ENCODE measurements at places on chromosomes 5 and 9.

DNA sequence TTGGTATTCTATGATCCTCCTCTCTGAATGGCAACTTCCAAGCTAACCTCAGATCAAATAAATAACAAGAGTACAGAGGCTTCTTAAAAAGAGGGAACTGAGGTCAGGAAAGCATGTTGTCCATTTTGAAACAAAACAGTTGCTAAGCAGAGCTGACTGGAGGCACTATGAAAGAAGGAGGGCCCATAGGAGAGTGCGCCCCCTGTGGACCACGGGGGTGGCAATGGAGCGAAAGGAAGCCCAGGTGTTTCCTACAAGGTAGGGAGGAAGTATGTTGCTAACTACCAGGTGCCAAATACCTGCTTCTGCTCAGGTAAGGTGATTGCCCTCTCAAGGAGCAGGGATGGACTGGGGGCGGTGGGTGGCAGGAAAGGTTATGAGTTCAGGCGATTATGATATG, 101.8 kb upstream of the MAST4 start:
- DNase-seq: no peak

GRCh38 chr5:114266374-114266773, 95.5 kb upstream of the KCNN2 start:
- no peak for DNase-seq

- no peak for DNase-seq
These were observed 37.9 kb upstream of the PPP2CA start for GRCh38 chr5:134263801-134264200.

- DNase-seq: no peak
These were observed 467 bp downstream of the C9orf78 start for GRCh38 chr9:129834489-129835127.

- no peak for DNase-seq
These were observed 19.1 kb upstream of the JADE2 start for GRCh38 chr5:134506054-134507039.

DNA sequence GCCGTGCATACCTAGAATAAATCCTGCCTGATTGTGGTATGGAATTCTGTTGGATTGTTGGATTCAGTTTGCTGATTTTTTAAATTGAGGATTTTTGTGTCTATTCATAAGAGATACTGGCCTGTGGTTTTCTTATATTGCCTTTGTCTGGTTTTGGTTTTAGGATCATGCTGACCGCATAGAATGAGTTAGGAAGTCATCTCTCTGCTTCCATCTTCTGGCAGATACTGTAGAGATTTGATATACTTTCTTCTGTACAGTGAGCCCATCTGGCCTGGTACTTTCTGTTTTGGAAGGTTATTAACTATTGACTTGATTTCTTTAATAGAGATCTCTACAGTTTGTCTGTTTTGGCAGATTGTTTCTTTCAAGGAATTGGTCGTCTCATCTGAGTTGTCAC, 14.7 kb downstream of the CEP72 start:
- no peak for DNase-seq

DNA sequence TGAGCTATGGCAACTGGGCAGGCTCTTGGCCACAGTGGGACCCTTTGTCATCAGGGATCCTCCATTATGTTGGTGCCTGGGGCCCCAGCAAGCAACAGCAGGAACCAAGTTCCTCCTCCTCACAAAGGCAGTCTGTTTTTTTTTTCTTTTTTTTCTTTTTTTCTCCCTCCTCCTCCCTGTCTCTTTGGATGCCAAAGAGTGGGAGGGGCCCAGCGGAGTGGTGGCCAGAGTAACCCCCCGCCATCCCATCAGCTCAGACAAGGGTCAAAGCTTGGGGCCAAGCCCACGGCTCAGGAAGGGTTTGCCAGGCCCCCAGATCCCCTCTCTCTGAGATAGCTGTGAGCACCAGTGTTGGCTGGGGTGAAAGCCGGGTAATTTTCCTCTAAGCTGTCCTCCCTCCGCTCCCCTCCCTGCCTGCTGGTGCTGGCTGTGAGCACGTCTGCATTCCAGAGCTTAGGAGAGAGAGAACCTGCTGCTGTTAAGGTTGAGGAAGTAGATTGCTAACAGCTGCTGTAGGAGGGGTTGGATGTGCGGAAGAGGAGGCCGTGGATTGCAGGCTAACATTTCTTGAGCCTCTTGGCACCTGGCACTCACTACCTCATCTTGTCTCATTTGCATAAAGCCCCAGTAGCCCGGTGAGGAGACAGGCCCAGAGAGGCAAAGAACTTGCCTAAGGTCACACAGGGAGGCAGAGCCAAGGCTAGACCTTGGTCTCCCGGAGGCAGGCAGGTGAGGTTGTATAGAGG, 21.2 kb downstream of the GSN start:
- no peak for DNase-seq

DNA sequence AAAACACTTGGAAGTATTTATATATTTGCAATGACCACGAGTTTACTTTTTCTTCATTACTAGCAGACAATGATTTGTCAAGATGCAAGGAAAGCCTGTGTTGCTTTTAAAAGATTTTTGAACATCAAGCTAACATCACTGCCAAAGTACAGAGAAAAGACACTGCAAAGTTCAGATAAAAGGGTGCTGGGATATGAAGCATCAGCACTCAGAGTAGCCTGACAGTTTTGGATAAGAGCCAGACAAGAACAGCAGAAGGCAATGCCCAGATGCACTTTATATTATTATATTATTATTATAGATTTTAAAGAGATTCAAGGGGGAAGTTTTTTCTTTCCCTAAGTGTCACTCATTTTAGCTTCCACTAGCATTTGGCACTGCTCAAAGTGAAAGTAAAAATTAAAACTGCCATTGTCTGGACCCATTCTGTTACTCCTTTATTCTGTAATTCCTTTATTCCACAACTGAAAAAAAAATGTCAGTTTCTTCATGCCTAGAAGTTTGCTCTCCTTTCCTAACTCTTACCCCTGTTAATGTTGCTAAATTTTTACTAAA, 240.6 kb downstream of the EFNA5 start:
- DNase-seq: no peak

DNA sequence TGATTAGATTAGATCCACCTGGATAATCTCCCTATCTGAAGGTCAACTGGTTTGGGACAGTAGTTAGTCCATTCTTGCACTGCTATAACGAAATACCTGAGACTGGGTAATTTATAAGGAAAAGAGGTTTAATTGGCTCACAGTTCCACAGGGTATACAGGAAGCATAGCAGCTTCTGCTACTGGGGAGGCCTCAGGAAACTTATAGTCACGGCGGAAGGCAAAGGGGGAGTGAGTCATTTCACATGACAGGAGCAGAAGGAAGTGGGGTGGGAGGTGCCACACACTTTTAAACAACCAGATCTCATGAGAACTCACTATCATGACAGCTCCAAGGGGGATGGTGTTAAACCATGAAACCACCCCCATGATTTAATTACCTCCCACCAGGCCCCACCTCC, 9.9 kb downstream of the C9orf40 start:
- no peak for DNase-seq

DNA sequence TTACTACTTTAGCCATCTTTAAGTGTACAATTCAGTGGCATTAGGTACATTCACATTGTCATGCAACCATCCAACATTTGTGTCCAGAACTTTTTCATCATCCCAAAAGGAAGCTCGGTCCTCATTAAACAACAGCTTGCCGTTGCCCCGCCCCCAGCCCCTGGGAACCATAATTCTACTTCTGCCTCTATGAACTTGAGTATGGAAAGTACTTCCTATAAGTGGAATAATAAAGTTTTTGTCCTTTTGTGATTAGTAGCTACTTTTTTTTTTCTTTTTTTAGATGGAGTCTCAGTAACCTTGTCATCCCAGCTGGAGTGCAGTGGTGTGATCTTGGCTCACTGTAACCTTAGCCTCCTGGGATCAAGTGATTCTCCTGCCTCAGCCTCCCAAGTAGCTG, 5.0 kb downstream of the GBGT1 start:
- no peak for DNase-seq

- DNase-seq: no peak
These were observed 88.9 kb upstream of the PRR16 start for GRCh38 chr5:120375248-120375647.

DNA sequence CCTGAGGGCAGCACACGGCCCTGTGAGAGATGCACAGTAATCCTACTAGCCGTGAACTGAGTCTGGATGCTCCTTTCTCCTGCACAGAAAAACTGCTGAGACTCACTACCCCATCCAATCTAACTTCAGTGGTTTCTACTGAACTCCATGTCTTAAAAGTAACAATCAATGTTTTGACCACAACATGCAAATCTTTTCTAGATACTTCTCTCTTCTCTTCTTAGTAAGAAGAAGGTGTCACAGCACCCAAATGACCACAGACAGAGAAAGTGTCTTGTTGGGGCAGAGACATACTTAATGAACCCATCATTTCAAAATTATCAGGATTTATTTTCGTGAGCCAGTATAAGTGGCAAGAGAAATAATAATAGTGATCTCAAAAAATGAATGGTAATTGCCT, 285.8 kb upstream of the MEF2C start:
- no peak for DNase-seq

- DNase-seq: no peak
These were observed 213.5 kb downstream of the GLIS3 start for GRCh38 chr9:4086119-4087090.

DNA sequence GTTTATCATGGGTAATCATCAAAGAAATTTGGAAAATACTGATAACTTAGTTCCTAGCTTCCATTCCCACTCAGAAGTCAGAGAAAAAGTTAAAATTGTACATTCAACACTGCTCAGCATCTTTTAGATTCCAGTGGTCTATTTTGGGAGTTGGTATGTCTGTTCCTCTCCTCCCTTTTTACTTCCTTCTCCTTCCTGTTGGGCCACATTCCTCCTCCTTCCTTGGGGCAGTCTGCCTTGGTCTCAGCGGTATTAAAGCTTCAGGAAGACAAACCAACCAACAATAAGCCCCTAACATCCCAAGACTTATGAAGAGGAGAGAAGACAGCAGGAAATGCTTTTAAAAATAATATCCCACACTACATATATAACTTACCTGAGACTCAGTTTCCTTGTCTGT, 49.9 kb upstream of the SSBP2 start:
- DNase-seq: no peak

- no peak for DNase-seq
These were observed 69.7 kb downstream of the TRIO start for GRCh38 chr5:14212838-14213237.

GRCh38 chr5:19977099-19977498, 10.9 kb downstream of the CDH18 start:
- no peak for DNase-seq

GRCh38 chr9:14343261-14344031, 29.5 kb upstream of the NFIB start:
- no peak for DNase-seq

DNA sequence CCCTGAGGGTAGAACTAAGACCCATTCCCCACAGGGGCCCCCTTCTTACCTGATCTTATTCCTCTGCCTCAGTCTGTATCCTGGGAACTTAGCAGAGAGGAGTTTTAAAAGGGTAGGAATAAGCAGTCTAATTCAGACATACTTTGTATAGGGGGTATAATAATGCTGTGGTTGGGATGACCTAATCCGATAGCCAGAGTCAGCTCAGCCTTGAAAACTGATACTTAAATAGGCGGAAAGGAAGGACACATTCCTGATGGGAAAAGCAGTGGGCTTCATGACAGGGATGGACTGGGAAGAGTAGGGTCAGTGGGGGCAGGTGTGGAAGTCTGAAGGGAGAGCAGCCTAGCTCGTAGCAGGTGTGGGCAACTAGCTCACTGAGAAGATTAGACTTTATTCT, 52.2 kb upstream of the TESK1 start:
- DNase-seq: no peak

DNA sequence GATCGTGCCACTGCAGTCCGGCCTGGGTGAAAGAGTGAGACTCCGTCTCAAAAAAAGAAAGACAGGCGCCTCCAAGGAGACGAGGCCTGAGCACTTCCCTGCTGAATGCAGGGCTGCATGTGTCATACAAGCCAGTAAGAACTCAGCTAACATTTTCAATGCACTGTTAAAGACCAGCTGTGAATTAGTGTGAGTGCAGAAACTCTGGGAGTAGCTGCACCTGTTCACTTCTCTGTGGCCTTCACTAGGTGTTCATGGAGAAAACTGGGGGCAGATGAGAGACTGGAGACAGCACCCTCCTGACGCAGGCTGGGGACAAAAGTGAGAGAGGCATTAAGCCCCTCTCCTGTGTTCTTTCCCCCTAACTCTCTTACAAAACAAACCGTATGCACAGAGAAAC, 41.8 kb downstream of the FBXO10 start:
- DNase-seq: no peak

DNA sequence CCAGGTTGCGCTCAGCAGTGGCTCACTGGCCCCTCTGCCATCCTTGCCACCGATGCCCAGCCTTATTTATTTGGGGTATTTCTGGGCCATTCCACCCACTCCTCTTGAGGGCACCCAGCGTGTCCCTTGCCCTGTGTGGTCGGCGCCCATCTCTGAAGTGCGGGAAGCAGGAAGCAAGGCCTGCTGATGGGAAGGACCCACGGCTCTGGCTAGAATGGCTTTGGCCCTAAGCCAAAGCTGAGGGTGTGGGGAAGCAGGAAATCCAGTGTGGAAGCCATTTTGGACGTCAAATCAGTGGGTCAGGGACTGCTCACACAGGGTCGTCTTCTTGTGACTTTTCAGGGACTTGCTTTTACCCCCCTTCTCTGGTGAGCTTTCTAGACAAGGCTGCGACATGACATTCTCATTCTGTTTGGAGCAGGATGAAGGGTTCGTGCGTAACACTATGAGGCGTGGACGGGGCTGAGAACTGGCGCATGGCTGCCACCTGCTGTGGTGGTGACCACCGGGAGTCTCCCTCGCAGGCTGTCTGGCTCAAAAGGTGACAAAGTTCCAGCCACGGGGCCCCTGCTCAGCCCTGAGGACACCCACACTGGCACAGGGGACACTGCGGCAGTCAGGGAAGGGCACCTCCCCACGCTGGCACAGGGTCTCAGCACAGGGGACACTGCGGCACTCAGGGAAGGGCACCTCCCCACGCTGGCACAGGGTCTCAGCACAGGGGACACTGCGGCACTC, 50.7 kb upstream of the NKD2 start:
- no peak for DNase-seq

DNA sequence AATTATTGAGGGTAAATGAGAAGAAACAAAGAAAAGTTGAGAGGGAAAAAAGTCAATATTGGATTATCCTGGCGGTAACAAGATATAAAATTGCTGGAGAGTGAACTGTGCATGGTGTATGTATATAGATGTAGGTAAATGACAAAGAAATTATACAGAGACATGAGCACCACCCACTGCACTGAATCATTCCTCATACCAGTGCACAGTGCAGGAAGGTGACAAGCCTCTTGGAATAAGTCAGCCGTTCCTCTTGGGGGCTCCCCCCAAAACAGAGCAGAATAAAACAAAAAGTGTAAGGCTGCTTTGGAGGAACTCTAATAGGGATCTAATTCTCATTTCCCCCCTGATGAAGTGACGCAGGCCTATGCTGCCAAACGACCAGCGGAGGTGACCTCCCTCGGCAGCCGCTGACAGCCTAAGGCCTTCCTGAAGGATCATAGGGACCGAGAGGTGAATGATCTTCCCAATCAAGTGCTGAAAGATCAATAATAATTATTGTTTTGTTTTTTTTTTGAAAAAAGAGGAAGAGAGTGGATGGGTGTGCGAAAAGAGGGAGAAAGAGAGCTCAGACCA, 245.0 kb downstream of the PSAT1 start:
- no peak for DNase-seq

- no peak for DNase-seq
These were observed 2.1 kb upstream of the SLC6A19 start for GRCh38 chr5:1199340-1199648.

Data from NCI-H2107 (cell line).